ENCODE measurements at places on chromosomes 16 and 17.

DNA sequence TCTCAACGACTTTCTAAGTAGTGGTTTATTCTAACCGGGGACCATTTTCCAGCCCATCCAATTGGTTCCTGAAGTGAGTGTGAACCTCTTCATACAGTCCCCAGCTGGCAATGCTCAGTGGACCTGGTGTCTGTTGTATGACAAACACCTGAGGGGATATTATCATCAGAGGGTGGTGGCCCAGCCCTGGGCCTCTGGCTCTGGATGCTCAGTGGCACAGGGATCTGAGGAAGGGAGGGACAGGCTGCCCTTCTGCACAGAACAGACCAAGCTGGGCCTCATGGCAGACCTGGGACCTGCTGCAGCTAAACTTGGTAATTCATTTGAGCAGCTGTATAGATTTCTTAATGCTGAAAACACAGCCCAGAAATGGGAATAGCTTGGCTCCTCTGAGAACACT, 72.6 kb downstream of the IRX5 start:
- DNase-seq, result no peak

DNA sequence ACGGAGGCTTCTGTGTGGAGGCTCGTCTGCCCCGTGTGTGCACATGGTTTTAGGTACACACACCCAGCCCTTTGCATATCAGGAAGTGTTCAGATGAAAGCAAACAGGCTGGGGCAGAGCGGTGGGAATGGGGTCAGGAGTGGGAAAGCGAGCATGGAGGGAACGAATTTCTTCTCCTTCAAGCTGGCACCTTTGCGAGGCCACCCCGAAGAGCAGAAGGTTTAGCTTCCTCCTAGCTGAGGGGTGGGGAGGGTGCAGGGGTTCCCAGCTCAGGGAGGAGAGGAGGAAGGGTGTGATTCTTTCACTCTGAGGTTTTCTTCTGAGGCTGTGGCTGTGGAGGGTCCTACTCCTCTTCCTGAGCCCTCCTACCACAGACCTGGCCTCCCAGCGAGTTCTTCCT, 83.6 kb downstream of the ABR start:
- no peak for DNase-seq

GRCh38 chr16:3019594-3020246, 448 bp upstream of the TNFRSF12A start:
- DNase-seq, result no peak

DNA sequence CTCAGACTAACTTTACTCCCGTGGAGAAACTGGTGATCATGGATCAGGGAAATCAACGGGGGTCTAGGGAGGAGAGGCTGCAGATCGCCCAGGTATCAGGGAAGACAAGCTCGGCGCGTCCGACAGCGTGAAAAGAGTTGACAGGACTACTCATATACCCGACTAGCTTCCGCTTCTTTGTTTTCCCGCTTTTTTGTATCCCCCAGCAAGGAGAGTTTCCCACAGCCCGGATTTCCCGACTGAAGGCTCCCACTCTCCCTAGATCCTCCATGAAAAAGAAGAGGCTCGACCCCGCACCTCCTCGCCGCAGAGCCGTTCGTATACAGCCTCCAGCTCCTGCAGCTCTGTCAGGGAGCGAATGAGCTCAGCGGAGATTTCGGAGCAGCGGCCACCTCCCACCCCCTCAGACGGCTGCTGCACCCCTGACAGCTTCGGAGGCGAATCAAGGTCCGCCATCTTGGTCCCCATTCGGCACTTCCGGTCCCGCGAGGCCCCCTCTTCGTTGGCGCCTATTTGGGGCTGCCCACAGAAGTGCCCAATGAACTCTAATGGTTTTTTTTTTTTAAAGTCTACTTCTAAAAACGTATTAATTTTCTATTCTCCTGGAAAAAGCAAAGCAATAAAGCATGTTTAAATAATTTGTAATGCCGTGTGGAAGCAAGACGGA, at the start of gene COG4:
COG4 (minus strand) TSS at position 479 of the 667 bp plus-strand sequence; CDS start at position 468, 11 bp downstream.
- DNase-seq, result peak; percentile 89

DNA sequence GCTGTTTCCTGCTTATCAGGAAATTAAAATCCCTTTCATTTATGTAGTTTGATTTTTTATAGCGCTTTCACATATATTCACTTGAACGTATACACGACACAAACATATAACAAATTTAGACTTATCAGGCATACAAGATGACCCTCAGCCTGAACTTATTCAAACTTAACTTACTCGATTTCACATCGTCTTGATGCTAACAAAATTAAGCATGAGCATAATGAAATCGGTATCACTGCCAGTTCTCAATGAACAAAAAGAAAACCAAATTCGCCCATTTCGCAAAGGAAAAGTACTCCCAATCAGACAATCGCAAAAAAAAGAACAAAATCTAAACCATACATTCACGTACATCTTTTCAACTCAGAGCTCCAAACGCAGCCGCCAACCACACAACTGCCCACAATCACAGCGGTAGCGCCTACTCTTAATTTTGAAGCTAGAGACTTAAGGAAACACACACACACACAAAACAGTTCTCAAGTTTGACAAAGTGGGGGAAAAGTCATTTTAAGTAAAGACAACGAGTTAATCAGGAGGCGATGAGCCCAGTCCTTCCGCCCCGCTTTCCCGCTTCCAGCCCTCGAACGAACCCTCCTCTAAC, 1.1 kb downstream of the GJC1 start:
- DNase-seq, result no peak
